ENCODE measurements at places on chromosomes 7 and 10.

DNA sequence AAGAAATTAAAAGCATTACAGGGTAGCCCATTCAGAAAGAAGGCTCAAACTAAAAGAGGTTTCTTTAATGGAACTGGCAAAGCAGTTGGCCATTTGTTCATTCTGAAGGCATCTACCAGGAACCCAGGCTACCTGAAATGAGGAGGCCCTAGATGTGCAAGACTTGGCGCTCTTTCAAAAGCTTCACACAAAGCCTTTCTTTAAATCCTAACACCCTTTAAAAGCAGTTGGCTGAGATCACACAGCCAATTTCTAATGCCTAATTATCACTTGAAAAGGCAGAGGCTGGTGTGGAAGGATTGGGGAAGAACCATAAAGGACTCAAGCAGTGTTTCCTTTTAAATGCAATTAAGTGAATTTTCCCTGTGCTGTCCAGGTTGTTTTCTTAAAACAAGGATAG, 23.2 kb downstream of the PPP1R17 start:
- DNase-seq = no peak

DNA sequence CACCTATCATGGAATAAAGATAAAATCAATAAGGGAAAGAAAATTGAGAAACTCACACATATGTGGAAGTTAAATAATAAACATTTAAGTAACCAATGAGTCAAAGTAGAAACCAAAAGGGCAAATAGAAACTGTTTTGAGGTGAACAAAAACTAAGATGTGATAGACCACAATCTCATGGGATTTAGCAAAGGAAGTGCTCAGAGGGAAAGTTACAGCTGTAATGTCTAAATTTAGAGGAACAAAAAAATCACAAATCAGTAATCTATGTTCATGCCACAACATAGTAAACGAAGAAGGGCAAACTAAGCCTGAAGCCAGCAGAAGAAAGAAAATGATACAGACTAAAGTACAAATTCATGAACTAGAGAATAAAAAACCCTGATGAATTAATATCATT, 16.3 kb downstream of the CYP3A4 start:
- no peak for DNase-seq

GRCh38 chr10:5526691-5527331, 2.0 kb downstream of the CALML3 start:
- DNase-seq = no peak

DNA sequence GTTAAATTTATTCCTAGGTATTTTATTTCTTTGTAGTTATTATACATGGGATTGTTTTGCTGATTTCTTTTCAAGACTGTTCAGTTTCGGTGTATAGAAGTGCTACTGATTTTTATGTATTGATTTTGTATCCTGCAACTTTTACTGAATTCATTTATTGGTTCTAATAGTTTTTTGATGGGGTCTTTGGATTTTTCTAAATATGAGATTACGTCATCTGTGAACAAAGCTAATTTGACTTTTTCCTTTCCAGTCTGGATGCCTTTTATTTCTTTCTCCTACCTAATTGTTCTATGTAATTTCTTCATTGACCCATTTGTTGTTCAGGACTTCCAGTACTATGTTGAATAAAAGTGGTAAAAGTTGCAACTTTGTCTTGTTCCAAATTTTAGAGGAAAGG, 5.8 kb upstream of the AOAH start:
- DNase-seq = no peak

- DNase-seq = no peak
Observed at GRCh38 chr7:152489044-152489443, 53.2 kb upstream of the KMT2C start.

DNA sequence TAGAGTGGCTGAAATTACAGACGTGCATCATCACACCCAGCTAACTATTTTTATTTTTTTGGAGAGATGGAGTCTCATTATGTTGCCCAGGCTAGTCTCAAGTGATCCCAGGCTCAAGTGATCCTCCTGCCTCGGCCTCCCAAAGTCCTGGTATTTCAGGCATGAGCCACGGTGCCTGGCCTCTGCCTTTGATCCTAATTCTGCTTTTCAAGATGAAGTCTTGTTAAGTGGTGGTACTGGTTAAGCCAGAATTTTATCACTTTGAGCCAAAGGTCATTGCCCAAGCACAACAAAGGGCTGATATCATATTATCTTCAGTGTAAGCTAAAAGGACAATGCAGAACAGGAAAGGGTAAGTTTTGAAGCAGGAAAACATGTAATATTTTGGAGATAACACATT, 64.2 kb downstream of the MYOF start:
- DNase-seq = no peak

DNA sequence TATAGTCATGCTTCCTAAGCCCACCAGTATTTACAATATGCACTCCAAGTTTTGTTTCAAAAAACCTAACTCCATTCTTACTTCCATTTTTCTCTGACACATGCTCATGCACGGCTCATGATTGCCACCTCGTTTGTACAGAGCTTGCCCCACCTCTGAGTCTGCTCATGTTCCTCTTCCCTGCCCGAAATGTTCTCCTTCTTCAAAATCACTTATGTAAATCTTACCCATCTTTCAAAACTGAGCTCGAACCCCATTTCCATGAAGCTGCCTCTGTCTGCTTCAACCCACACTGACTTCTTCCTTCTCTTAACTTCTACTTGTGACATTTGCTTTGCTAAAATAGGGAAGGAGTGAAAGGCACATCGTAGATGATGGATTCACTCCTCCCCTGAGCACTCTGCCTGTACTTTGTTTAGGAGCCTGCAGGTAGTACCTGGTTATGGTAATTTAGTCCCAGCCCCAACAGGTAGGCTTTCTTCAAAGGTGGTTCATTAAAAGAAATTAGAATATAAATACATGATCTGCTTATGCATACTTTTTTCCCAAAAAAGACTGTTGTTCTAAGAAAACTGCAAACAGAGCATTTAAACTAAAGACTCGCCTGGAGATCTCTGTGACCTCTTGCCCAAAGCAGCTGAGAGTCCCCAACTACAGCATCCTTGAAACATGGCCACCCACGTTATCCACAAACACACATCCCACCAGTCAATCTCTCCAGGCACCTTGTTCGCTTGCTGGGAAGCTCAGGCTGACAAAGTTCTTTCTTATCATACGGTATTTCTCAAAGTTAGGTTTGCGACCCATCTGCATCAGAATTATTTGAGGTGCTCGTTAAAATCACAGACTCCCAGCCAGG, 172.0 kb downstream of the DGKI start:
- DNase-seq = no peak

- no peak for DNase-seq
Observed at GRCh38 chr10:9707216-9707615, 1310.5 kb upstream of the CELF2 start.

DNA sequence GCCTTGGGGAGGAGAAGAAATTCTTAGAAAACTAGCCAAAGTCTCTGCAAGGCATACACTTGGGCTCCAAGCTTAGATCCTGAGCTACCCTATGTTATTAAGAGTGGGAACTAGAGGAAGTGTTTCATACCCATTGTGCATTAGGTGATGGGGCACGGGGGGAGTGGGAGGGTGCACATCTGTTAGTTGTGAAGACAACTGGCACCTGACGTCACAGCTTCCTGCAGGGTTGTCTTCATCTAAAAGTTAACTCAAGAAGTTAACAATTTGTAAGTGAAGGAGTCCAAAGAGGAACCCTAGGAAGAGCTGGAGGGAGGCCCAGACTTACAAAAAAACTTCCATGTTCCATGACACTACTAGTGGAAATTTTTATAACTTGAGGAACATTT, 158.1 kb downstream of the ADRA2A start:
- no peak for DNase-seq

GRCh38 chr10:130206216-130206737, 70.1 kb downstream of the GLRX3 start:
- DNase-seq = no peak

GRCh38 chr7:101924171-101924570, 106.7 kb downstream of the CUX1 start:
- DNase-seq = no peak

- no peak for DNase-seq
Observed at GRCh38 chr10:29434111-29434510, 145.2 kb downstream of the LYZL1 start.

- no peak for DNase-seq
Observed at GRCh38 chr10:30068492-30069223, 9.3 kb upstream of the JCAD start.

DNA sequence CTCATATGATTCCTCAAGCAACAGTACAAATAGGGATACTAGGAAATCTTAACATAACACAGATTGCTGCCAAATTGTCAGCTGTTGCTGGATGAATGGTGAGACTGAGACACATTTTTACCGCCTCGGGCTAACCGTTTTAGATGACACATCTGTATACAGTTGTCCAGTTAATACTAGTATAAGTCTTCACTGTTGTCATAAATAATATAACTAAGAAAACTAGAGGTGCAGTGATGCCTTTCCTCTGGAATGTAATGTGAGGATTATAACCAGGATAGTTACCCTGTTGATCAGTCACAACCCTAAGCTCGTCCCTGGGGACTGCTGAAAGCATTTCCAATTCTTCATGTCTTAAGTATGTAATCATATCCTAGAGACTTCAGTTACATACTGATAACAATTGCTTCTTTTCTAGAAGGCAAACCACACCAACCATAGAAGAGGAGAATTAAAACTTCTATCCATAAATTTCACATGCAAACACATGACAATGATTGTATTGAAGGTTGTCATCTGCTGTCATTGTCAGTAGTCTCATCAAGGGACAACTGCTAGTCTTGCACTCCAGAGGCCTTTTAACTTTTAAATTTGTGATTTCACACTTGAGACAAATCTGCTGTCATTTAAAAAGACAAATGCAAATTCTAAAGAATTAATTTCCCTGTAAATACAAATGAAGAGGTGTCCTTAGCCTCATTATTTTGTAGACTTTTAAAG, 100.4 kb upstream of the SEMA3D start:
- no peak for DNase-seq

DNA sequence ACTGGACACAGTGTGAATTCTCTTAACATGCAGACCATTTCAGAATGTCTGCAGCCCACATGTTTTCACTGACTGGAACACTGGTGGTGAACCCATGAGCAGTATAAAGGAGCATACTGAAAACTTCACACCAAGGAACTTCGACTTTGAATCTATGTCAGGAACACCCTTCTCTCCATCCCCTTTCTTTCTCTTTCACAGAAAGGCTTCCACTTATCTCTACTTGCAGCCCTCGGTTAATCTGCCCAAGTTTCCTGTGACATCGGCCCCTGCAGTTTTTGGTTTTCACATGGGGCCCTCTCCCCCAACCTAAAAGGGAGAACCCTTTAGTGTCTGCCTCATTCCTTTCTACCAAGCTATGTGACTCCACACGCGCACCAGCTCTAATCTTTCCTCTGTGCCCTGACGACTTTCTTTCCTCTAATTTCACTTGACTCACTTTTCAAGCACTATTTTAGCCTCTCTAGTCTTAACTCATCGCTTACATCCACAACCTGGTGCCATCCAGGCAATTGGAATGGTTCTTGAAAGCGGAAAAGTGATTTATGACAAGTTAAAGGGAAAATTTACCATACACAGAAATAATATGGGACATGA, 70.1 kb downstream of the RELN start:
- DNase-seq = no peak

DNA sequence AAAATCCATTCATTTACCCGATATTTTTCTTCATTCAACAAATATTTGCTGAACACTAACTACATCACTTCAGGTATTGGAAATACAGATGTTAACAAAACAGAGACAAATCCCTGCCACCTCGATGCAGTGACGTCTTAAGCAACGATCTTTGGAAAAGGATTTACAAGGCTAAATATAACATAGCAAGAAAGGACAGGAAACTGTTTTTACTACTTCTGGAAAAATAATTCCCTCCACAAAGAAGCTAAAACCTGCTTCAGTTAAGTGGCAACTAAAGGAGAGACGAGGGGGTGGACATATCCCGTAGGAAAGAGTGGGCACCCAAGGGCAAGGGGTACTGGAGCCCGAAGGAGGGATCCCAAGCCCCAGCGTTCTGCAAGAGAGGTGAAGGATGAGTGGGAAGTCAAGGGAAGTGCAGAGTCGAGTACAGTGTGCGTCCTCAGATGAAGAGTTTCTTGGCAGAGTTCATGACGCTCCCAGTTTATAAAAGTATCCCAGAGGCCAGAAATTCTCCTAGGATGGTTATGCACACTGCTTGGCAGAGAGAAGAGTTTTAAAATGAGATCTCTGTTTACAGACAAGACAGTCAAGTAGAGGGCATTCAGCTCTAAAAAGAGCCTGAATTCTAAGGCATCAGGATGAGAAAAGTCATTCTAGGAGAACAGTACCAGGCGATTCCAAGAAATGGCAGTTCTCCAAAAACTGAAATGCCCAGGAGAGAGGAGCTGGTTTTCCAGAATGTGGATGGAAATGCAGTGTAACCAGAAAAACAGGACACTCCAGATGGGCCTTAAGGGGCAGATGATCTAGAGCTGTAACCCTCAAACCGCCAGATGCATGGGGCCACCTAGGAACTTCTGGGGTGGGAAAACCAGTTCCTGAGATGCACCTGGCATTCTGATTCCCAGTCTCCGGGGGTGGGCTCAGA, 97.3 kb downstream of the GRB10 start:
- DNase-seq = peak; percentile 43

DNA sequence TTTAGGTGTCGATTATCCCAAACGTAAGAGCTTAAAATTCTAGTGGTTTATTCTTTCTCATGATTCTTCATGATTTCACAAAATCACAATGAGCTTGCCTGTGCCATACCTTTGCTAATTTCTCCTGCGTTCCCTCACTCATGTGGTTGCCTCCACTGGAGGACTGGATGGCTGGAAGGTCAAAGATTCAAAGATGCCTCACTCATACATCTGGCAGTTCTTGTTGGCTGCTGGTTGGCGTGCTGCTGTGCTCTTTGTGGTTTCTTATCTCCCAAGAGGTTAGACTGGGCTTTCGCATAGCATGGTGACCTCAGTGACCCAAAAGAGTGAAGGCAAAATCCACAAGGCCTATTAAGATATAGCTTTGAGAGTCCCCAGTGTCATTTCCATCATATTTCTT, 877.6 kb upstream of the AUTS2 start:
- no peak for DNase-seq

DNA sequence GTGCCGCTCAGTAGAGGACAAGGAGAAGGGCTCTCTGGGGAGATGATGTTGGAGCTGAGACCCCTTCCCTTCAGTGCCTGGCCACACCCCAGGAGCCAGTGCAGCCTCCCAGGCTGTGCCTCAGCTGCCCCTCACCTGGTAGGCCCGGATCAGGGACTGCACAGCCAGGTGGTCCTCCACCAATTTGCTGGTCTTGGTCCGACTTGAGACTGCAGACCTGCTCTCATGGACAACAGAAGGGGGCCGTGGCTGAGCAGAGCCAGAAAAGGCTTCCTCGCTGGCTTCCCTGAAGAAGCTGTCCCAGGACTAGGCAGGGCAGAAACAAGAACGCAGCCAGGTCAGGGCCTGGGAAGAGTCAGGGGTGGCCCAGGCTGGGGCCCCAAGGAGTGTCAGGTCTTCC, 5.5 kb downstream of the OGDHL start:
- DNase-seq = no peak

GRCh38 chr7:54543051-54543488, 895 bp downstream of the VSTM2A start:
- DNase-seq = no peak

- no peak for DNase-seq
Observed at GRCh38 chr10:97718178-97718577, 4.6 kb downstream of the MARVELD1 start.

- DNase-seq = peak; percentile 91
Observed at GRCh38 chr10:68871731-68872342, 29.3 kb upstream of the DDX50 start.

Measured in NCI-H446 treated with DMSO at 0.1 percent for 48 hours (cell line).